ENCODE measurements at places on chromosomes 12 and 14. TPM values are rescaled to one million over a fixed set of nuclear protein-coding genes. Genes with fewer than 3 reads are reported as not detected.

Gene IRAK3
- 0.13 TPM for total RNA-seq

Gene FAM181A
- total RNA-seq: not detected

Gene TGFB3
- 2.8 TPM for total RNA-seq

Gene DPY19L2
- total RNA-seq: 9.5 TPM

Gene GZMB
- total RNA-seq: 2,724 TPM

Gene SYT1
- total RNA-seq: not detected

Gene NANOG
- total RNA-seq: not detected

Gene CFL2
- 10.0 TPM for total RNA-seq

Gene TPH2
- not detected for total RNA-seq

Gene ZNF385A
- total RNA-seq: 0.78 TPM

Gene PPM1H
- 0.13 TPM for total RNA-seq

Gene PXN
- total RNA-seq: 35.9 TPM

Gene PPP1R36
- total RNA-seq: 0.22 TPM

Gene NOP9
- 44.1 TPM for total RNA-seq

Gene INHBC
- 0.11 TPM for total RNA-seq

Gene KRT3
- not detected for total RNA-seq

Gene KRT83
- total RNA-seq: not detected

Gene NAV3
- not detected for total RNA-seq

Gene IL23A
- total RNA-seq: 29.6 TPM

Gene GPR84
- total RNA-seq: 0.15 TPM

Gene RAB3IP
- total RNA-seq: 33.8 TPM

Gene SMIM41
- not detected for total RNA-seq

Gene ZFHX2
- 2.5 TPM for total RNA-seq

Gene GALNT8
- 0.20 TPM for total RNA-seq

Gene CFAP54
- total RNA-seq: 0.88 TPM

Gene PAWR
- total RNA-seq: 2.3 TPM

Gene GRIP1
- total RNA-seq: 1.3 TPM

Gene C1R
- 1.7 TPM for total RNA-seq

Gene SLC5A8
- total RNA-seq: not detected

Gene STAC3
- 0.96 TPM for total RNA-seq

Gene KRT74
- not detected for total RNA-seq

Gene SOCS4
- total RNA-seq: 38.0 TPM

Gene SGPP1
- 12.4 TPM for total RNA-seq

Gene COL2A1
- total RNA-seq: not detected

Gene EFS
- total RNA-seq: not detected

Gene POLR3B
- total RNA-seq: 13.4 TPM

Gene RNU4-1
- total RNA-seq: 628 TPM

Gene L2HGDH
- 20.0 TPM for total RNA-seq

Gene HOXC9
- not detected for total RNA-seq

Gene CFAP251
- total RNA-seq: 0.31 TPM

Gene B4GALNT3
- 3.1 TPM for total RNA-seq

Gene B4GALNT1
- total RNA-seq: 4.1 TPM

Gene SERPINA5
- not detected for total RNA-seq

Gene FAM90A1
- not detected for total RNA-seq

Gene ACOT6
- not detected for total RNA-seq

Gene GPR132
- 51.3 TPM for total RNA-seq

Gene RPS6KA5
- 17.7 TPM for total RNA-seq

Gene ACADS
- 11.2 TPM for total RNA-seq

Gene NFATC4
- 1.5 TPM for total RNA-seq

Gene FGF6
- total RNA-seq: not detected

Gene POLE2
- total RNA-seq: 37.2 TPM

Gene CPNE6
- total RNA-seq: not detected

Gene CCDC177
- total RNA-seq: not detected

Gene CSRNP2
- 20.5 TPM for total RNA-seq

Gene FOXA1
- 0.42 TPM for total RNA-seq

Gene PPP4R4
- total RNA-seq: 1.2 TPM

Gene YARS2
- total RNA-seq: 34.8 TPM
